HEK293T (cell line): ENCODE measurements at places on chromosomes 6 and 20.

DNA sequence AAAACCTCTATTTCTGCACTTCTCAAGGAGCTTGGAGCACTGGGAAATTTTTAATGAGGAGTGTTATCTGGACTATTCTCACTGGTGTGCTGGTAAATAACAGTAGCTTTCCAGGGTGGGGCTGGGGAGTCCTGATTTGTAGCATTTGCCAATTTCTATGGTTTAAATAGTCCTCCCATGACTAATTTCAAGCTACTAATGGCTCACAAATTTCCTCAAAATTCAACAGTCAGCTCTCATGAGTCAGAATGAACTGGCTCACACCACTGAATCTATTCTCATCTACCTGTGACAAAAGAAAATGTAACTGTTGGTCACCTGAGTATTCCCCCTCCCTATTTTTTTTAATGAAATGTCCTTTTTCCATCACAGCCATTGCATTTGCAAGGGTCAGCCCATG, 449.6 kb downstream of the KIF16B start:
- DNase-seq: no peak

DNA sequence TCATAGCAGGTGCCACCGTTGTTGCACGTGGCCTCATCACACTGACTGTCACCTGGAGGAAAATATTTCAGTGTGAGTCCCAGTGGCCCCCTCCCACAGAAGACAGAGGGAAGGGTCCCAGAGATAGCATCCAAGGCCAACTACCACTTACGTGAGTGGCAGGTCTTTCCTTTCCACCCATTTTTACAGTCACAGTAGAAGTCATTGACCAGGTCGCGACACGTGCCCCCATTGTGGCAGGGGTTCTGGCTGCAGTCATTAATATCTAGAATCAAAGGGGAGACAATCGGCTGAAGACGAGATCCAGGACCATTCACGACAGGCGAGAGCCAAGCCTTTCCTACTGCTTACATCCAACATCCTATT, 28.6 kb downstream of the JAG1 start:
- DNase-seq: no peak

DNA sequence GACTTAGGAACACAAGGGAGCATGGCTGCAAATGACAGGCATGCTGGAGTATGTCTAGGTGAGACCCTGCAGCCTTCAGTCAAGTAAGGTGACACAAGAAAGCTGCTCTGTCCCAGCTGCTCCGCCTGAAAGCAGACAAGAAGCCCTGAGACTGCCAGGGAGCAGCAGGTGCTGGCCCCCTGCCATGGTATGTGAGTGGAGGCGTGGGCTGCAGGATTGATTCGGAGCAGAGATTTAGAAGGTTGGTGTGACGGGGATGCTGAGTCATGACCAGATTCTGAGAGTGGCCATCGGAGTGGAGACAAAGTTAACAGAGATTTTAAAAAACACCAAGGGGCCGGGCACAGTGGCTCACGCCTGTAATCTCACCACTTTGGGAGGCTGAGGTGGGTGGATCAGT, 17.8 kb downstream of the LRP11 start:
- DNase-seq: no peak

DNA sequence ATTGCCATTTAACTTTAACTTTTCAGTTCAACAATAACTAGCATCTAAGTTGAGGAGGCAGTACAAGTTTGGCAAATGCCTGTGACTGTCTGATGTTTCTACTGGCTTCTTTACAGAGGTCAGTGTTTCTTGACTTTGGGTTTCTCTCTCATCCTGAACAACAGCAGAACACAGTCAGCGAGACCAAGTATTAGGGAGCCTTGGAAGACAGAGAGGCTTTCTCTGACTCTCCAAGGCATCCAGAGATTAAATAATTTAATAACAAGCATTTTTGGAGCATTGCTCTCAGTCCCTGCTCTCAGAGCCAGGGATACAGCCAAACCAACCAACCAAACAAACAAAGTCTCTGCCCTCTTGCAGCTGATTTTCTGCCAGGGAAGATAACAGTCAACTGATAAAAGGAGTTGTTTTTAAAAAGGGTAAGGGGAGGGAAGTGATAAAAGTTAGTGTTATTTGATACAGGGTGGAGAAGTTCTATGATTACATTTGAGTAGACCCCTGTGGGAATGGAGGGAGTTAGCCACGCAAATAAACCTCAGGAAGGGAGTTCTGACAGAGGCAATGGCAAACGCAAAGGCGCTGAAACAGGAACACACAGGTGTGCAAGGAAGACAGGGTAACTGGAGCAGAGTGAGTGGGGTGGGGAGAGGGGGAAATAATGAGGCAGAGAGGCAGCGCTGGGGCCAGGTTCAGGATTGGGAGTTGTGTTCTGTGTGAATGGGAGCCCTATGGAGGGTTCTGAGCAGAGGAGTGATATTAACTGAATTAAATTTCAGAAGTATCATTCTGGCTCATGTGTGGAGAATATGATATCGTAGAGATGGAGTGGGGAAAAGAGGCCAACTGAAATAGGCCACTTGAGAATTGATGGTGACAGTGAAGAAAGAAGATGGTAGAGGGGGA, 55.2 kb downstream of the SEL1L2 start:
- DNase-seq: no peak

DNA sequence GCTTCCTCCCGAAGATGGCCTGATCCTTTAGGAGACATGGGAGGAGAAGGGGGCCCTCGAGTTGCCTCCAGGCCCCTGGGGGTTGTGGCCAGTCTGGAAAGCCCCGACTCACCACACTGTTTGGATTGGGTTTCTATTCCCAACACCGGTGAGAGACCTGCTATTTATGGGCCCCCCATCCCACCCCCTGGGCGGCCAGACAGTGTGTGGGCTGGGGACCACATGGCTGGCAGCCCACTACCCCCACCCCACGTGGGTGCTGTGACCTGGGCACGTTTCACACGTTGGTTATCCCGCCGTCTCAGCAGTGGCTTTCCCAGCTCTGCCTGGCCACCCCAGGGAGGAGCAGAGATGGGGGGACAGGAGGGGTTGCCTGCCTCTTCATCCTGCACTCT, 116.1 kb downstream of the VEGFA start:
- no peak for DNase-seq
